ENCODE measurements at places on chromosomes 2 and 18.

GRCh38 chr2:12262681-12263436, 453.9 kb upstream of the TRIB2 start:
- no peak for DNase-seq

- DNase-seq = no peak
Measured at GRCh38 chr2:207465894-207466293, 63.9 kb upstream of the CREB1 start.

- DNase-seq = no peak
Measured at GRCh38 chr2:42196403-42197267, 27.5 kb downstream of the EML4 start.

GRCh38 chr18:34847408-34847807, 137.3 kb downstream of the DTNA start:
- DNase-seq = no peak

DNA sequence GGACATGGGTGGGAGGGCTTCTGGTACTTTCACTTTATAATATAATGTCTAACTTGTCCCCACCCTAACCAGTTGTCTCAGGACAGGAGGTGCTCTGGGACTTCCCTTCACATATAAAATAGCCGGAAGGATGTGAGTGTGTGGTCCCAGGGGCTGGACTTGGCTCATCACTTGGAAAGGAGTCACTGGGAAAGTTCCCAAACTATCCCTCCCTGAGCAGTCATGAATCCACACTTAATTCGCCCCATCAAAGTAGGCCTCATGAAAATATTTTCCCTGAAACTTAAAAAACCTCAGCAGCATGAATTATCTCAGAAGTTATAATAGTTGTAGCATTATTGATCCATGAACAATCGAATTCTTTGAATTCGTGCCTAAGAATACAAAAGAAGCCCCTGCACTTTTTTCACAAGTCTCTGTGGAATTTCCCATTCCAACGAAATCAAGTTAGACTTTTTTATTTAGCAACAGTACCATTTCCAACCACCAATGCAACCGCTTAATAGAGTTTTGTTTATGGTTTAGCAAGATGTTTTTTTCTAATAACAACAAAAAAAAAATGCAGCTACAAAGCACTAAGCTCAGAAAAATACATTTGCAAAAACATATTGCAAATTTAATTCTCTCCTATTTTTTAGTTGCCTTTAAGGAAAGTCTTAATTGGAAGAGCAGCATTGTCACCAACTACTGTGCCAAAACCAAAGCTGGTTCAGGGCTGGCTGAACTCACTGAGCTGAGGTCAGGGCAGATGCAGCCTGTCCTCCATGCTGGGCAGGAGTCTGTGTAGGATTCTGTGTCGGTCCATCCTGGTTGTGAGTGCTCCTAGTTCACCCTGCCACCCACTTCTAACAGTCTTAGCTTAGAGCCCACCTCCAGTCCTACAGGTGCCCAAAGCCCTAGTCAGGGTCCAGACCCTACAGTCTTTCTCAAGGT, 68.8 kb upstream of the SPTBN1 start:
- DNase-seq = peak; percentile 28

DNA sequence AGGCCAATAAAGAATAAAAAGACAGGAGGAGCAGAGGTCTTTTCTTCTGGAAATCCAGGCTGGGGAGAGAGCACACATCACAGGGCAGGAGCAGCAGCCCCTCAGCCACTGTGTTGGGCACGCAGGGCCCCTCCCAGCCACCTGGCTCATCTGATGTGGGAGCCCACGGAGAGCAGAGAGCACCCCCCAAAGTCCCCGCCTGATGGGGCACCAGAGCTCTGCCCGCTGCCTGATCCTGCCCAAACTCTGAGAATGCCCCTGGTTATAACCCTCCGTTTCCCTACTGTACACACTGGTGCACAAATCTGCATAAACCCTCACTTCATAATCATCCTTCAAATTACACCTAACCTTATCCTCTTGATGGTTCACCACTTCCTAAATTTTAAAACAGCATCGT, 111.3 kb downstream of the HDAC4 start:
- DNase-seq = no peak

- peak; percentile 58 for DNase-seq
Measured at GRCh38 chr2:180015951-180016709, 9.0 kb upstream of the CWC22 start.

DNA sequence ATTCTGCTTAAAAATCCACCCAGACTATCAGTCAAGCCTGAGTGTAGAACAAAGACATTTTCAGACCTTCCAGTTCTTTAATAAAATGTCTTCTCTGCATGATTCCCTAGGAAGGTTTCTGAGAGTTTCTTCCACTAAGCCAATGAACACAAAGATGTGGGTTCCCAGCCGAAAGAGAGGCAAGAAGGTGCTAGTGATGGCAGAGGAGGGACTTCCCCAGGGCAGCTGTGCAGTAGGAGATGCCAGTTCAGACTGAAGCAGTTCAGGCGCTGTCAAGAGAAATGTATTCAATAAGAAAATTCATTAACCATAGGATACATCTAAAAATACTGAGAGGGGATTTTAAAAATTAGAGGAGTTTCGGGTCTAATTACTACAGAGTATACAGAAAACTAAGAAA, 83.3 kb downstream of the RND3 start:
- DNase-seq = no peak

GRCh38 chr2:99035920-99036319, 99.9 kb upstream of the CRACDL start:
- no peak for DNase-seq

DNA sequence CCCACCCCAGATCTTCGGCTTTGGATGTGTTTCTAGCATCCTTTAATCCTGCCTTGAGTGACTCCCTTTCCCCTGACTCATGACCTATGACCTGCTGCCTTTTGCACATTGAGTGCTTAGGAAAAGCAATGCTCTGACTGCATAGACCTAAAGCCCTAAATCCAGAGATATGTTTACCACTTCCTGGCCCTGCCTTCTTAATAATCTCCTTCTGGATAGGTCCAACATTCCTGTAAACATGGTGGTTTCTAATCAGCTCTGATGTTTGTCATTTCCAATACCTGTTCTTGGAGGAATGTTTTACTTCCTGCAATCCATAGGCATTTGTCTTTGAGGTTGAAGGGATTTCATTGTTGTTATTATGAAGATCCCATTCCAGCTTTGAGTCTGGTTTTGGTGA, 2.3 kb downstream of the SLC3A1 start:
- DNase-seq = no peak

DNA sequence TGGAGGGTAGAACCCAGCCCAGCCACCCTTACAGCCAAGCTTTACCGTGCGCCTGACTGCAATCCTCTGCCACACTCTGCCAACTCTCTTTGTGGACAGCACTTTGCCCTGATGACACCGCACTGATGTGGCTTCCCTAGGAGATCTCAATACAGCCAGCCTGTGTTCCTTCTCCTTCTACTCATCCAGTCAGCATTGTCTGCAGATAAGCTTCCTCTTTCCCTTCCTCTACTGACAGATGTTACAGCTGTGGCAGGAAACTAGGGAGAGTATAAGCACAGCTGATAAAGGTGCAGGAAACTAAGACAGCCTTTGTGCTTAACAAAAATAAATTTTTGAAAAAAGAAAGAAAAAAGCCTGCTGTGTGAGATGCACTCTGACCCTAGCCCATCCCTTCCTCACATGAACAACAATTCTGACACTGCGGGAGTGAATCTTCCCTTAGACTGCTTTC, 25.0 kb downstream of the CEP68 start:
- no peak for DNase-seq

- no peak for DNase-seq
Measured at GRCh38 chr2:95039363-95039762, 13.9 kb downstream of the MAL start.

DNA sequence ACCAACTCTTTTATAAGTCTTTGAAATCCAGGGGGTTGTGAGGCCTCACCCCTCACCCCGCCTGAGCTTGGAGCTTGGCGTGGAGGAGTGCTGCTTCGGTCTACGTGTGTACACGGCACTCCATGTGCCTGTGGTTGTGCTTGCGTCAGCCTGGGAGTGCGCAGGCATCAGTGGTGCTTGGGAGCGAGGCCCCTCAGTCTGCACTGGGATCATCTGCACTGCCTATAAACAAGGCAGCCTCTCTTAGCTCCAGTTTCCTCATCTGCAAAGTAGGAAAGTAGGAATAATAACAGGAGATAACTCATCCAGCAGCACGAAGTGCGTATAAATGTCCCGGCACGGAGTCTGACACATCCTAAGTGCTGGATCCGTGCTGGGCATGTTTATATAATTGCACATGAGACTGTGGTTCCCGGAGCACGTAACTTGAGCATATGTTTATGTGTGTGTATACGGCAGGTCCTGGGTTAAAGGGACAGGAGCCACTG, 1.2 kb downstream of the GYPC start:
- peak; percentile 83 for DNase-seq

DNA sequence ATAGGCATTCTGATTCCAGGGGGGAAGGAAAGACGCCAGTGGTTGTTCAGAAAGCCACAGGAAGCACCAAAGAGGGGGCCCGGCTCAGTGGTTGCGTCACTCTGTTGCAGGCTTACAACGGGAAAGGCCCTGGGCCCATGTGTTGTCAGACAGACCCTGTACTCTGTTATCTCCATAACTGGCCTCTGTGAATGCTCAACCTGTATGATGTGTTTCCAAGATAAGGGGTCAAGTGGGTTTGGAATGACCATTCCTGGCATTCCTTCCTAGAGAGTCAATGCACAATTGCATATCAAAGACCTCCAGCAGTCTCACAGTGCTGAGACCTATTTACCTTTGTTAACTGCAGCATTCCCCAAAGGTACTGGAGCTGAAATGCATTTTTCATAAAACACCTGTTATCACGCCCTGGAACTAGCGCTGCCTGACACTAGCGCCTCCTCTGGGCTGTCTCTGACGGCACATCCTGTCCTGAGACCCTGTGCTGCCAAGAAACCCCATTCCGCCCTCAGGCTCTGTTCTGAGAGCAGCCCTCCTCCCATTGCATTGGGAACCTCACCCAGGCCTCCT, 13.2 kb upstream of the LRRFIP1 start:
- DNase-seq = no peak

GRCh38 chr2:174589334-174589733, 8.3 kb downstream of the WIPF1 start:
- DNase-seq = no peak

Data from AG04449 (cell line).